ENCODE measurements at places on chromosomes 2 and 18.

DNA sequence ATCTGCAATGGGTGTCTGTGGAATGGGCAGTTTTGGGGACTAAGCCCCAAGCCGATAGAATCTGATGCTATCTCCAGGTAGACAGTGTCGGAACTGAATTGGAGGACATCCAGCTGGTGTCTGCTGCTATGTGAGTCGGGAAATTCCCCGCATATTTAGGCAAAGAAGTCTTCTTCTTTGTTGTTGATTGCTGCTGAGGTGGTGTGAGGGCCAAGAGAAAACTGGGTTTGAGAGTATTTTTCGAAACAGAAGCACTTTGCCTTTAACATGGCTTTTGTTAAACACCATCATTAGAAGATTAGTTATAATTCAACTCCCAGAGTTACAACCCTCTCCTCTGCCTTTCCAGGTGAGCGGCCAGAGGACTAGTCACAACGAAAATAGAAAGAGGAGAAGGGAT, 49.4 kb upstream of the ACTR3 start:
- DNase-seq, result no peak

DNA sequence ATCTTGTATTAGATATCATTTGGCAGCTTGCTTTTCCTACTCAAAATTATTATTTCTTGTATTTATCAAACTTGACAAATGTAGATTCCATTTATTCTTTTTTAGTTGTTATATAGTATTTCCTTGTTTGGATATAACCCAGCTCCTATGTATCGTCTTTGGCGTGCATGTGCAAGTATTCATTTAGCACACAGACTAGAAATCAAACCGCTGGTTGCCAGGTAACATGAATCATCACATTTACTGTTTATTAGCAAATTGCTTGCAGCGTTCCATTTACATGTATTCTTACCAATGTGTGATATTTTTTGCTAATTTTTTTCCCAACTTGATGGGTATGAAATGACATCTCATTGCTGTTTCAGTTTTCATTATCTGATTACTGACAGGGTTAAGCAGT, 2089.7 kb upstream of the CELF4 start:
- DNase-seq, result no peak

GRCh38 chr2:205702576-205702975, 20.3 kb downstream of the NRP2 start:
- no peak for DNase-seq

GRCh38 chr2:238790126-238790832, 57.6 kb upstream of the TWIST2 start:
- no peak for DNase-seq

DNA sequence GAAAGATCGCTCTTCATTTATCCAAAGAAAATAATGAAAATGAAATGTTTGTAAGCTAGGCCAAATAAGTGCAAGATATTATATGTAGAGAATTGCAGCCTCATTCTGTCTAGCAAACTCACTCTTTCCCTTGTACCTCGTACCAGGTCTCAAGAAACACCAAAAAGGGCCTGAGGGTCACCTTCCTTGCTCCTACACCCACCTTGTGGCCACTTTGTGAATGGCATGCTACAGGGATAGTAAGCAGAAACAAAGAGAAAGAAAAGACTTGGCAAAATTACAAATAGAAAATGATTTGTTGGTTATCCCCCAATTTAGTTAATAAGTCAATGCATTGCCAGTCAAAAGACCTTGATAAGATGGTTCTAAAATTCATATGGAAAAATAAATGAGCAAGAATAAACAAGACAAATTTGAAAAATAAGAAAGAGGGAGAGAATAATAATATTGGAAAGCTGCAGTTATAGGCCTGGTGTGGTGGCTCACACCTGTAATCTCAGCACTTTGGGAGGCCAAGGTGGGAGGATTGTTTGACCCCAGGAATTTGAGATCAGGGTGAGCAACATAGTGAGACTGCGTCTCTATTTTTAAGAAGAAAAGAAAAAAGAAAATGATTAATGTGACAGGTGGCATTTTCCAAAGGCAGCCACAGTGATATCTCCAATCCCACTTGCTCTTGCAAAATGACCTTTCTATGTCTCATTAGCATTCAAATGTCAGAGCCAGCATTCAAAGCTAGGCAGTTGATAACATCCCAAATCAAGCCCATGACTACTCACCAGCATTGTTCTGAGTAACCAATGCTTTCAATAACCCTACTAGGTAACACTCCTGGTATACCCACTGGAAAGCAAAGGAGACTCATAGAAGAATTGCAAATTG, 38.8 kb upstream of the BMP10 start:
- DNase-seq, result peak; percentile 31

GRCh38 chr18:67854340-67854739, 337.8 kb upstream of the DSEL start:
- no peak for DNase-seq

DNA sequence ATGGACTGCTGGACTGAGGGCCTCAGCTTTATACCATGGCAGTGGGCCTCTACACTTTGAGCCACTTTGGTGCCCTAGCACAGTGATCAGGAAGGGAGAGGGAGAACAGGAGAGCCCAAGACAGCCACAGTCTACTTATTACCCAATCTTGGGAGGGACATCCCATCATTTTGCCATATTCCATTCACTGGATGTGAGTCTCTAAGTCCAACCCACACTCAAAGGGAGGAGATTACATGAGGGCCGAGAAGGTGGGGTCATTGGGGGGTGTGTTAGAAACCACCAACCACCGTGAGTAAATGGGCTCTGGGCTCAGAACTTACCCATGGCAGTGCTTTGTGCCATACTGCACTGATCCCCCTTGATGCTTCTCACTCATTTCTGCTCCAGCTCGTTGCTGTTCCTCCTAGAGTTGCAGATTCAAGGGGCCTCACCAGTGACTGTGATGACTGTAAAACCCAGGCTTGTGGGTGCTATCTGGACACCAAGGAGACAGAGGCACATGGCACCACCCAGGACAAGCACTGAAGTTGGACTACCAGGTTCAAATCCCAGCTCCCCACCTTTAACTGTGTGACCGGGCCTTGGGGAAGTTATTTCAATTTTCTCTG, 97.6 kb upstream of the RAB6C start:
- DNase-seq, result no peak

GRCh38 chr18:61865466-61866175, 27.2 kb downstream of the RNF152 start:
- no peak for DNase-seq

GRCh38 chr18:62808123-62808522, 92.8 kb downstream of the PHLPP1 start:
- no peak for DNase-seq

- no peak for DNase-seq
Measured at GRCh38 chr2:237592425-237592980, 2.0 kb upstream of the RAB17 start.

DNA sequence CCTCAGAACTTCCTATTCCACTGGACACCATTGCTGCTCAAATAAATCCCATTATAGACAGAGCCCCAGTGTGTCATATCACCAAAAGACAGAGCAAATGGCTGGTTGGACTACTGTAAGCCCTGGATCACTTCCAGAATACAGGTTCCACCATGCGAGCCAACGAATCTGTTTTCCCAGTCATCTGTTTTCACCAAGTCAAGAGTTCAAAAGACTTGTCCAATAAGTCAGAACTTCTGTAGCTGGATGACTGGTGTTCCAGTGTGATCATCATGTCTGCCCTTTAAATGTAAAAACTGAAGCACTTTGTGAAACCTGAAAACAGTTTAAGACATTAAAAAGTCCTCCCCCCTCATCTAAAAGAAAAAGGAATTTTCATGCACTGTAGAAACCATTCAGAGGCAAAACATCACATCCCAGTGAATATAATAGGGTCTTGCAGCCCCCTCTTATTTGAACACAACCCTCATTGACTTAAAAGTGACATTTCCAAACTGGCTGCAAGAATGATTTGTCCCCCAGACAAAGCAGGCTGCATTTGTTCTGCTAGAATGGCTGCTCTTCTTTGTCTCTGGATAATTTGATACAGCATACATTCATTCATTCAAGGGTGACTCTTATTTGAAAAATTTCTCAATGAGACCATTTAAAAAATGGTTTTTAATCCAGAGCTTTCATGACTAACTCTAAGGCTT, 64.6 kb upstream of the TANC1 start:
- no peak for DNase-seq

DNA sequence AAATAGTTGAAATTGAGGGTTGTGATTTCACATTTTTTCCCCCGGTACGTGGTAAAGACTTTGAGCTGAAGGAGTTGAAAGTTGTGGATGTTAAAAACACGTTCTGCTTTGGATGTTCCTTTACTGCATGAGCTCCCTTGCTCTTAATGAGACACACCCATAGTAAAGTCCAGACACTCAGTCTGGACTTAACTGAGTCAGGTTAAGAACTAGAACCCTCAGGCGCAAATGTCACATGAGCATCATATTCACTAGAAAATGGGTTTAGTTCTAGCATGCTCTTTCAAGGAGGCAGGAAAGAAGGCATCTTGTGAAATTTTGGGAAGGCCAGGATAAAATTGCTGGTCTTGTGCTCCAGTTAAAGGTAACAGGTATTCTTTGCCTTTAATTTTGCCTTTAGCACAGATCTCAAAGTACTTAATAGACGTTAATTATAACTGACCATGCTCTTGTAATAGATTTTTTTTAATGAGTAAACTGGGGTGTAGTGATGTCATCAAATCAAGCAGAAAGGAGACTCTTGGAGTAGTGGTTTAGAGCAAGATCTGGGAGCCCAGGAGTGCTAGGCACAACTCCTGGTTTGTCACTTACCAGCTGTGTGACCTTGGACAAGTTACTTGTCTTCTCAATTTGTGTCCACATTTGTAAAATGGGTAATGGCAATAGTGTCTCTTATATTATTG, 20.6 kb downstream of the ITGA6 start:
- DNase-seq, result no peak

- DNase-seq, result no peak
Measured at GRCh38 chr2:1970341-1970740, 226.0 kb upstream of the PXDN start.

DNA sequence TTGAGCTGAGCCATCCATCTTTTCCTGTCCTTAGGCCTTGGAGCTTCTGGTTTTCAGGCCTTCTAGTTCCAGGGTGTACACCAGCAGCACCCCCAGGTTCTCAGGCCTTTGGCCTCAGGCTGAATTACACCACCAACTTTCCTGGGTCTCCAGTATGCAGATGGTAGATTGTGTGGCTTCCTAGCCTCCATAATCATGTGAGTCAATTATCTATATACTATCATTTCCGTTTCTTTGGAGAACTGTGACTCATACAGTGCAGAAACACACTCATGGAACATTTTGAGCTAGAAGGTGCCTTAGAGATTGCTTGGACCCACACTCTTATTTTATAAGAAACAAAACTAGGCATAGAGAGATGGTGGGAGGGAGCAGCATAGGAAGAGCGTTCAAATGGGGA, 167.4 kb downstream of the NCK2 start:
- DNase-seq, result no peak

- no peak for DNase-seq
Measured at GRCh38 chr2:150426315-150426714, 61.2 kb downstream of the RND3 start.

DNA sequence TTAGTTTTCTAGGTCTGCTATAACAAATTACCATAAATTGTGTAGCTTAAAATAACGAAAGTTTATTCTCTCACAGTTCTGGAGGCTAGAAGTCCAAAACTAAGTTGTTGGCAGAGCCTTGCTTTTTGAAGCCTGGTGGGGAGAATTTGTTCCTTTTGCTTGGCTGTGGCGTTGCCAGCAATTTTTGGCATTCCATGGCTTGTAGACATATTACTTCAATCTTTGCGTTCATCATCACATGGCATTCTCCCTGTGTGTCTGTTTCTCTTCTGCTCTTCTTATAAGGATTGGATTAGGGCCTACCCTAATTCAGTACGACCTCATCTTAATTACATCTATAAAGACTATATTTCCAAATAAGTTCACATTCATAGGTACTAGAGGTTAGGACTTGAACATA, 217.7 kb downstream of the MBD5 start:
- no peak for DNase-seq

- DNase-seq, result no peak
Measured at GRCh38 chr18:48418539-48419276, 9.5 kb upstream of the ZBTB7C start.

- DNase-seq, result no peak
Measured at GRCh38 chr2:136019306-136019705, 33.9 kb upstream of the DARS1 start.

DNA sequence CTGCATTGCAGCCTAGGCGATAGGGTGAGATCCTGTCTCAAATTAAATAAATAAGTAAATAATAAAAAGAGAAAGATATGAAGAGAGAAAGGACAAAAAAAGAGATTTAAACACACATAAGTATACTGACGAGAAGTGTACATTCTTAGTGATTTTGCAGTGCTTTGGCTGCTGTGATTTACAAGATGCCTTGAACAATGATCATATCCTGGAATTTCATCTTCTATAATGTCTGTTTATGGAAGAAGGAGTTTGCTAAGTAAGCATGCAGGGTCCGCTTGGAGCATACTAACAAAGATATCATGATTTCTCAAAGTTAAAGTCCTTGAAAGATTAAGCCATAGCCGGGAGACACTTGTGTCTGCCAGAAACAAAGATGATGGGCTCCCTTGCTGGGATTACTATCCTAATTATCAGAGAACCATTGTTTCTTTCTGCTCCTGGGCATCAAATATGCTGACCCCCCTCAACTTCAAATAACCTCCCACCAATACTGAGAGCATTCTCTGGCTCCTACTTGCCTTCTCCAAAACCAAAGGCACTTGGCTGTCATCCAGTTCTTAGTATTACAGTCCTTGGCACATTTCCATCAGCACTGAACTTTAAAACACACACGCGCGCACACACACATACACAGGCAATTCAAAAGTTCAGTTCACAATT, 47.5 kb upstream of the STAM2 start:
- DNase-seq, result no peak

DNA sequence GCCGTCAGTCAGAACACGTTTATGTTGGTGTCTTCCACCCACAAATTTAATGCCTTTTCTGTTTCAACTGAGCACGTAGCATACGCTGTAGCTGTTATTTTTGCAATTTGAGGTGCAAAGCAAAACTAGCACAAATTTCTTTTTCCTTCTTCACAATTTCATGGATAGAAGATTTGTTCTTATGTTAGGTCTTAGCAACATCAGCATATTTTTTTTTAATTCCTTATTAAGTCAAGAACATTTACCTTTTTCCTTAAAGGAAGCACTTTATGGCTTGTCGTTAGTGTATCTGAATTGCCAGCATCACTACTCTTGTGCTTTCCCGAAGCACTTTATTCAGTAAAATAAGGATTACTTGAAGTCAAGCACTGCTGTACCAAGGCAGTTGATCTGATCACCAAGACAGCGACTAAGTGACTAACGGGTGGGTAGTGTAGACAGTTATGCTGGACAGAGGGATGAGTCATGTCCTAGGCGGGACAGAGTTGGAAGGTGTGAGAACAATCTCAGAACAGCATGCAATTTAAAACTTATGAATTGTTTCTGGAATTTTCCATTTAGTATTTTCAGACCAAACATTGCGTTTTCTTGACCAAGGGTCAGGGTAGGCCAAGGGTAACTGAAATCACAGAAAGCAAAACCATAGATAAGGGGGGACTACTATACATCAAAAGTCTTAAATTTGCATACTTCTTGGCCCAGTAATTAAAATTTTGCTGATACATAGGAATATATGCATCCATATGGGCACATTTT, 13.3 kb downstream of the BABAM2 start:
- DNase-seq, result no peak

GRCh38 chr18:49859725-49860124, 46.4 kb upstream of the ACAA2 start:
- no peak for DNase-seq
